ENCODE measurements at places on chromosomes 4 and X.

DNA sequence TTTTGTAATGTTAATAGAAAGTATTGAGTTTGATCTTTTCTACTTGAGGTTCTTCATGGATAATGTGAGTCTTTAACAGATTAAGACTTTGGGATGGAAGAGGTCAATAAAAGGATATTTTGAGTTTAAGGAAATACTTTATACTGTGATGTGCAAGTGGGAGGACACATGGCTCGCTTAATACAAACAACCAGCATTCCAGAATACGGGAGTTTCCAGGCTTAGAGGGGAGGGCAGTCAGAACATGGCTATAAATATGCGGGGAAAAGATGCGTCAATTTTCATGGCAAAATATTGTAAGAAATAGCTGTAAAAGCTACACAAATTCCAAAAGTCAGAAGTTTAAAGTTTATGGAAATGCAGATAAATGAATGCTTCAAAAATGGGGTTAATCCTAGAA is 192.3 kb downstream of the AASDH start:
- DNase-seq, result no peak

GRCh38 chr4:93776386-93777080 is 52.0 kb upstream of the ATOH1 start:
- no peak for DNase-seq

DNA sequence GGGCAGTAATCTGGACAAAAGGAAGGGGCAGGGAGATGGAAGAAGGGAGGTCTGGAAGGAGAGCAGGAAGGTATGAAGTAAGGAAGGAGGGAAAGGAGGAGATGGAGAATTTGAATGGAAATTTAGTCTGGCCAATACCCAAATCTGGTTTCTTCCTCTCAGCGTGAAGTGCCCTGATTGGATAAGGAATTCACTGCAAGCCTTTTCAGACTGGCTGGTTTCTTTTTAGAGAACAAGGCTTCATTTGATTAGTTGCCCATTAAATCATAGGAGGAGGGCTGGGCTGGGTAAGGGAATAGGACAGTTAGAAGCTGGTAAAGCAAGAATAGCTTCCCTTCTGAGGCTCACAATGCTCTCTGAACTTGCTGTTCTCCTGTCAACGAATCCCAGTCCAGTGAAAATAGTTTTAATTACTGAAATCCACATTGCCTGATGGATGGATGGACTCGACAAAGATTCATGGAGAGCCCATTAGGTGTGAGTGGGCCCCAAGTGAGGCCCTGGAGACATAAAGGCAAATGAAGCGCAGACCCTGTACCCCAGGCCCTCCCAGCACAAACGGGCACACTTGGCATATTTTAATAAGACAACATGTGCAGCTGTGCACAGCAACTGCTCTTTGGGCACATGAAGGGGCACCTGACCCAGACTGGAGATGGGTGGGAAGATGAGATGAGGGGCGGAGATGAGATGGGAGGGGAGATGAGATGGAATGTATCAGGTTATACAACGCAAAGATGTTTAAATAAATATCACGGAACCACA is 347.1 kb upstream of the GATB start:
- no peak for DNase-seq

DNA sequence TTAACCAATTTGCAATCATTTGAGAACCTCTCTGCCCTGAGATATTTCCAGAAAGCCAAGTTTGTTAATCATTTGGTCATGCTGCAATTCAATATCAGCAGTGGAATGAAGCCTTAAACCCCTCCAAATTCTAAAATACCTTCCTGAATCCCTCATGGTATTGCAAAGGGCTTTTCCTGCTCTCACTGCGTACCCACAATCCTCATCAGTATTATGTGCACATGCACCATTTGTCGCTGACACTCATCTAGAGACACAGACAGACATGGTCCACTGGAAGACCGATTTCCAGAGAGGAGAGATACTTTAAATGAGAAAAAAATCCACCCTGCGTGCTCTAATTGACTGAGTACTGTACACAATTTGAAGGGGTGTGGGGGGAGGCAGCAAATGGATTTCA is 104.4 kb downstream of the GPC3 start:
- no peak for DNase-seq

GRCh38 chrX:28979877-28980276 is 392.6 kb downstream of the IL1RAPL1 start:
- no peak for DNase-seq

Data from NCI-H748 treated with DMSO at 0.1 percent for 48 hours (cell line).